ENCODE measurements at places on chromosomes 3 and 15.

DNA sequence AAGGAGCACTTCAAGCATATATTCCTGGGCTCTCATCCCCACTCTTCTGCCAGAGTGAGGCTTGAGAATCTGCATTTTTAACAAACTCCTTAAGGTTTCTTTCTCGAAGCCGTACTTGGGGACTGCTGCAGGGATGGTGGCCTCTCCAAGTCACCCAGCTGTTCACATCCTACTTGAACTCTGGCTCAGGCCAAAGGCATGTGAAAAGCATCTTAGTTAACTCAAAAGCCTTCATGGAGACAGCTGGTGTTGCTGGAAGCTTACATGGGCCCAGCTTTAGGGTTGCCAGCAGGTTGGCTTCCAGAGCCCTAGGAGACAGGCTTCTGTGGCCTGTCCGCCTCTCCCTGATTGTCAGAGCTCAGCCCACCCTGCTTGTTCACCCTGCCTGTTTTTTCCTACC lies 139.2 kb downstream of the THSD4 start:
- DNase-seq, result no peak

GRCh38 chr3:45595364-45596195 lies 1.0 kb downstream of the LIMD1 start:
- DNase-seq, result no peak

- DNase-seq, result no peak
These were observed 7.9 kb downstream of the RPL14 start for GRCh38 chr3:40465111-40465407.

DNA sequence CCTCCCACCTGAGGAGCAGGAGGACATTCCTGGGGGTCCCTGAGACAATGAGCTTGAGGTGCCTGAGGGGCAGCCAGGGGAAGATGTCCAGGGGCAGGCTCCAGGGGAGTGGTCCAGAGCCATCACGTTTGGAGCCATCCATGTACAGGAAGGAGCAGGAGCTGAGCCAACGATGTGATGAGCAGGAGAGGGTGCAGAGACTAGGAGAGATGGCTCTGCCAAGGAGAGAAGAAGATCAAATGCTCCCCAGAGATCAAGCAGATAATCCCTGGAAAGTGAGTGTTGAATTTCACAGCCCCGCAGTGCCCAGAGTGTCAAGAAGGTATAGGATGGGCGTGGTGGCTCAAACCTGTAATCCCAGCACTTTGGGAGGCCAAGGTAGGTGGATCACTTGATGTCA lies 97.8 kb upstream of the HERC1 start:
- no peak for DNase-seq

- no peak for DNase-seq
These were observed 1.2 kb downstream of the ACP3 start for GRCh38 chr3:132318451-132318850.

- DNase-seq, result no peak
These were observed 216.7 kb downstream of the IL20RB start for GRCh38 chr3:137174514-137174913.

GRCh38 chr15:25052191-25052999 lies 97.6 kb downstream of the SNRPN start:
- DNase-seq, result no peak

GRCh38 chr15:25848325-25848724 lies 14.8 kb downstream of the ATP10A start:
- no peak for DNase-seq

DNA sequence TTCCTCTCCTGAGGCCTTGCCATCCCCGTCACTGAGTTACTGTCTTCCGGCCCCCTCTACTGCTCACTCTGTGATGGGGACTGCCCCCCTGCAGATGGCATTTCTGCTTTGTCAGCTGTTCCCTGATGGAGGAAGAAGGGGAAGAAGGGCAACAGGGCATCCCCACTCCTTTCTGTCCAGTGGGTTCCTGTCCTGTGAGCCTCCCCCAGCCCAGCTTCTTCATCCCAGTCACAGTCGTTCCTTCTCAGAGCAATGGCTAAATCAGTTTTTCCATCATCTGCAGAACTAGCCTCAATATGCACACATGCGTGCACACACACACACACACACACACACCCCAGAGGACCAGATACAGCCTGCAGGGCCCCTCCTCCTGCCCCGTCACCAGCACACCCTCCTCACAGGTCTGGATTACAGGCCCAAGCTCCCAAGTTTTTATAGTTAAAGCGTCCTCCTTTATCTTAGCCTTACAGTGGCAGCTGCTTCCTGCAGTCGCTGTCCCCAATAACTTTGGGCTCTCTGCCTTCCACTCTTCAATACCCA lies 21.4 kb downstream of the ALDH1L1 start:
- DNase-seq, result no peak

- DNase-seq, result no peak
These were observed 118.3 kb downstream of the PROS1 start for GRCh38 chr3:93855401-93855800.

DNA sequence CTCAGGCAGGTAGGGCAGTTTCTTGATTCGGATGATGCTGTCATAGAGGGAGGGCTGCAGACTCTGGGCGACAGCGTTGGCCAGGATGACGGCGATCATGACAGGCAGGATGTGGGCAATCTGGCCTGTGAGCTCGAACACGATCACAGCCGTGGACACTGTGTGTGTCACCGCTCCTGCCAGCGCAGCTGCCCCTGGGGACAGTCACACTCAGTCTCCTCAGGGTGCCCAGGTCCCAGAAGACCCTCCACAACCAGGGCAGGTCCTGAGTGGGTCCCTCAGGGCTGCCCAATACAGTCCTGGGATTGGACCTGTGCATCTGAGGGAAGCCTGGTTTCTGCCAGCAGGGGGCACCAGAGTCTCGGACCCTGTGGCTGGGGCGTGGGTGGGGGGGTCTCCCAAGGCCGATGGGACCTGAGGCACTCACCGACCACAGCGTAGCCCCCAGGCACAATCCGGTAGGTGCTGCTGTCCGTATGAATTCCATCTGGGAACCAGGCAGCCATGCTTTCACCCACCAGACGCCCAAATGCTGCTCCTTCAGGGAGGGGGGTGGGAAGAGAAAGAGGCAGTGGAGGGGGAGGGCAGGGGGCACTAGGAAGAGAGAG lies 7.2 kb downstream of the CLCN2 start:
- DNase-seq, result no peak

- no peak for DNase-seq
These were observed 100.0 kb upstream of the IQSEC1 start for GRCh38 chr3:13173186-13173585.

GRCh38 chr3:118945834-118946233 lies 88.8 kb downstream of the IGSF11 start:
- no peak for DNase-seq

DNA sequence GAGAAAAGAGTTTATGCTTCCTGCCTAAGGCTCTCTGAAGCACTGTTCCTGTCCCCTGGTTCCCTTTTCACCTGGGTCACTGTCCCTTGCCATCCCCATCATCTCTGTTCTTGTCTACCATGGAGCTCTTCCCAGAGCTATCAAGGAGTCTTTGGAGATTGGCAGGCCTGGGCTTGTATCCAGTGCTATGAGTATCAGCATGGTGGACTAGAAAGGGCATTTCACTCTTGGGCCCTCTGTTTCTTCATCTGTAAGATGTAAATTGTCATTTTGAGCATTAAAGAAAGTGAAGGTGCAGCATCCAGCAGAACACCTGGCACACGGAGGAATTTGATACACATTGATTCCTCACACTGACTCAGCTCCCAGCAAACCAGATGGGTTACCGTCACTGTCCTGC lies 388.2 kb downstream of the CACNA2D3 start:
- DNase-seq, result peak; percentile 23

DNA sequence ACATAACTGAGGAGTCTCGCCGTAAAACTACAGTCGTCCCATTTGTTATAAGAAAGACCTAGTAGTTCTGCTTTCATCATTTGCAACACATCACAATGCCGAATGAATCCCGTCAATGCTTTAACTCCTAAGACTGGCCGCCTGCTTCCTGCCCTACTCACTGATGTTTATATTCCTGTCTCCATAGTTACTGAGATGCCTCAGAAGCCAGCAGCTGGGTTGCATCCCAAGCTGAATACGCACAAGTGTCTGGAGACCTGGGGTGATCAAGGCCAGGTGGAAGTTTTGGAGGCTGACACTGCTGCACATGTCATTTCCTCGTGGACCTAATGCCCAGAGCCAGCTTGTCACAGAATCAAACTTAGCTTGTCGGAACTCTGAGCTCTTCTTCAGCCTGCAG lies 95.2 kb upstream of the UBE2E1 start:
- no peak for DNase-seq

GRCh38 chr3:40323946-40324345 lies 14.4 kb downstream of the EIF1B start:
- no peak for DNase-seq

DNA sequence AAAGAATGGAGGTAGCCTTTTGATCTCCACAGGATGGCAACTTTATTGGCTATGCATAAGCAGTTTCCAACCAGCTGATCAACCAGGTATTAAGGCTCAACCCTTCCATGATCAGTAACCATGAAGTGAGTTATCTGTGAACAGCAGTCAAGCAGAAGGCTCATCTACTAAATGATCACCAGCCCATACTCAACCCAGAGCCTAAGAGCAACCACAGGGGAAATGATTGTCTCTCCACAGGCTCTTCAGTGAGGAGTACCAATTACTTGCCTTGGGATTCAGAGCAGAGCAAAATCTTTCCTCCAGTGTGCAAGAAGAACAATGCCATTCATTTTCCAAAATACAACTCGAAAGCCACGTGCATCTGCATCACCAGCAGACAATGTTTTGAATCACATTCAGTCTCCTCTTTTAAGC lies 754.8 kb downstream of the ROBO1 start:
- no peak for DNase-seq

DNA sequence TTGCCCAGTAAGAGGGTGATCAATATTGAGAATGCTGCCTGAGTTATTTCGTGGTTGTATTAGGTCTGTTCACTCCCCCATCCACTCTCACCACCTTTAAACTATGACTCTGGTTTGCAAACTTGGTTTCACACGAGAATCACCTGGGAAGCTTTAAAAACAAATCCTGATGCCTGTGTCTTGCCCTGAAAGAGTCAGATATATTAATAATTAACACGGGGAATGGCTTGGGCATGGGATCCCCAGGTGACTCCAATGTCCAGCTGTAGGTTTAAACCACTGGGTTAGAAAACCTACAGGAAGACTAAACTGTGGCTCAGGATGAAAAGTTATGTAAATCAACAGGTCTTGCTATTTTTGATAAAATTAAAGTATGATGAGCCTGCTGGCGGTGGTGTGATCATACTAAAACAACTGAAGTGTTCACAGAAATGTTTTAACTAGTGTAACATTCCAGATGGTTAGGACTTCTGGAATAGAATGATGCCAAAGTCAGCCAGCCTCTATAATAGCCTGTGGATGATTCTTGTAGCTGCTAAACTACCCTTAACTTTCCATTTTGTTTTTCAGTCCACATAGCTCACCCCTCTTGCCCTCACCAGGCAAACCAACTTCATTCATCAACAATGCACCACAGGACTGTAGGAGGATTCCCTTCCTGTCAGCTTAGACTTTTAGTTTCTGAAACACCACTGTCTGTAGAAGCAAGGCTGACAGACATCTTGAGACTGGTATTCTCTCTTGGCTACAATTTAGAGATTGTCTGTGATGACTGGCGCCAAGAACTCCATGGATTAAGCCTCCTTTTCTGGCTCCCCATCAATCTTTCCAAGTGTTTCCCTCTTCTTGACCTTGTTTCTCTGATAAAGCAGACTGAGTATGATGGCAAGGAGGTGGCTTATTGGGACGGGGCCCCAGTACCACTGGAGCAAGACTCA lies 119.1 kb upstream of the ADAMTS9 start:
- no peak for DNase-seq

GRCh38 chr3:32325927-32326326 lies 65.7 kb upstream of the CMTM7 start:
- no peak for DNase-seq

DNA sequence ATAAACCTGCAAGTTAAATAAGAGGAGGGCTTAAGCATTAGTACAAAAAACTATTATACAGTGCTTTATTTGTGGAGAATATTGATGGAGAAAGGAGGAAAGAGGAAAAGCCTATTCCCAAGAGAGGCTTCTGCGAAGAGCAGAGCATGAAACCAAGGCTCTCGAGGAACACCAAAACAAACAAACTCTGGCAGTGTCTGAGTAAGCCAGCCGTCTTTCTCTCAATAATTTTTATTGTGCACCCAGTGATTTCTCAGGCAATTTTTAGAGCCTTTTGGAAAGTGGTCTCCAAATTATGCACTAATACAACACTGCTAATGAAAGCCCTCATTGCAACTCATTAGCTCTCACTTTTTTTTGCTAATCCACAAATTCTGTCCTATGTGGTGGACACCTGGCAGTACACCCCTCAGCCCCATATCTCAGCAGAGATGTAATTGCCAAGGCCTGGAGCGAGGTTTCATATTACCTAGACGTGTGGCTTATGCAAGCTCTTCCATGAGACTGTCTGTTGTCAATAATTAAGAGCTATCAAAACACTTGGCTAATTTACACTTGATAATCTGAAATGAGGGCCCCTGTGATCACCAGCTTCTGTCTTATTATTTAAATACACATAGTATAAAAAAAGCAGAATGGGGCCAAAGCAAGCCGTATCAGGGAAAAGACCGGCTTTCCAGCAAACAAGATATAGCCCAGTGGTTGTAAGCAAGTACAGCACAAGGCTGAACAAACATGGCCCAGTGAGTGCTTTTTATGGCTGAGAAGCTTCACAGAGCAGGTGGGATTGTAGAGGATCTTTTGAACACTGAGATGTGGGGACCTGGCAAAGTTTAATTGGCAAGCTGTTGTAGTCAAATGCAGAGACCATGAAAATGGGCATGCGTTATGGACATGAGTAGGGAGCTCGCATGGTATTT lies 216.9 kb downstream of the ROBO2 start:
- no peak for DNase-seq

DNA sequence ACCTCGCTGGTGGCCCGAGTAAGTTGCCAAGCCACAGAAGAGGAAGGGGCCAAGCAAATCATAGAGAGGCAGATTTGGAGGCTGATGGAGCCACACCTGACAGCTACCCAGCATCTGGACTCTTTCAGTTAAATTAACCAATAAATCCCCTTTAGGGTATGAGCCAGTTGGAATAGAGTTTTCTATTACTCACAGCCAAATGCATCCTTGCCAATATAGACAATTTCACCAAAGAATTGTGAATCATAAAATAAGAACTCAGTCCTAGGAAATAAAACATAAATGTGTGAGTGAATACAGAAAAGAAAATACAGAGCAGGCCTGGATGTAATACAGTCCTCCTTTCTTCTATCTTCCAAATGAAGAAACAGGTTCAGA lies 161.6 kb upstream of the ANKRD28 start:
- DNase-seq, result no peak

- no peak for DNase-seq
These were observed 27.5 kb upstream of the LCTL start for GRCh38 chr15:66593219-66593780.

DNA sequence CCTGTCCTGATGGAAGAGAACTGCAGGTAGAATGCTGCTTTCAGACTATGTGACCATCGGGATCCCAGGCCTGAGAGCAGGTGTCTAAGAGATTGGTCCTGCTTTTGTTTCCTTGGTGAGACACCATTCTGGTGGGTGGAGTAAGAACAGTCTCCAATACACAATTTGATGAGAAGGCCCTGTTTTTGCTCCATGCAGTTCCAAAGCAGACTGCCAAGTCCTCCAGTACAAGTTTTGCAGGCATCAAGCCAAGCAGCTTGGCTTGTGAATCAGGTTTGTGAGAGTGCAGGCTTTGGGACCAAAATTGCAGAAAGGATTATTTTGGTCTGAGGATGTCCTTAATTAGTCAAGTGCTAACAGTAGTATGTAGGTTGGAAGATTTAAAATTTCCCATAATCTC lies 381.6 kb downstream of the FOXP1 start:
- DNase-seq, result no peak

Measured in osteocyte (in vitro differentiated cells).